CD4-positive, alpha-beta T cell treated with Interleukin-6 at 100 ng/mL for 8 hours (primary cell): ENCODE measurements at places on chromosomes 1 and 21.

DNA sequence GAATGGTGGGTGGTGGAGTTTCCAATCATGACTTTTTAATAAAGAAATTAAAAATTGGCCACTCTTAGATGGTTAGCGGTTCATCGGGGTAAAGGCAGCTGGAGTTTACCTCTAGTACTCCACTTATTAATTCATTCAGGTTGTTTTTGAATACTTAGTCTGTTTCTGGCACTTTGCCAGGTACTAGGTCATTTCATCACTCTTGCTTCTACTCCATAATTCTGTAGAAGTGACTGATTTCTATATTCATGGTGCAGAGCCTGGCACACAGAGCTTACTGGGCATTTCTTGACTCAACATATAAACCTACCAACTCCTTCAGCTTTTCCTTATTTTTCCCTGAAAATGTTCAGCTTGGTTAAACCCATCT lies 31.5 kb downstream of the FOXD2 start:
- DNase-seq, result no peak

GRCh38 chr1:203937678-203938330 lies 76.4 kb downstream of the SNRPE start:
- no peak for DNase-seq

DNA sequence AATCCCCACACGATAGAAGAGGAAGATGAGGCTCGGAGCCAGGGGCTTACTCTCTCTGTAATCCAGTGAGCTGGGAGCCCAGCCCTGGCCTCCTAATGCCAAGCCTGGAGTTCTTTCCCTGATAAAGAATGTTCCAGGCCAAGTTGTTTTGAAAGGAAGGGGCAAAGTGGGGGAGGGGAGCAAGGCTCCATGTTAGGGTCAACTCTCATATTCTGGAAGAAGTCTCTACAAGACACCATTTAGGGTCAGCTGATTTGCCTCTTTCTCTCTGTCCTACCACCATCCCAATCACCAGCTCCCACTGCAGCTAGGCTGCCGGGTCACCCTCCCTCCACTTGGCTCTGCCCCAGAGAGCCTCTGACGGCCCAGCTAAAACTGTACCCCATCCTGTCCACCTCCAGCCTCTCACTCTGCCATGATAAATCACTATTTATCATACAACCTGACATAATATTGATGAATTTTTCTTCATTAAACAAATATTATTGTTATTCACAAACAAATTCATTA lies 95.0 kb downstream of the GLIS1 start:
- no peak for DNase-seq

DNA sequence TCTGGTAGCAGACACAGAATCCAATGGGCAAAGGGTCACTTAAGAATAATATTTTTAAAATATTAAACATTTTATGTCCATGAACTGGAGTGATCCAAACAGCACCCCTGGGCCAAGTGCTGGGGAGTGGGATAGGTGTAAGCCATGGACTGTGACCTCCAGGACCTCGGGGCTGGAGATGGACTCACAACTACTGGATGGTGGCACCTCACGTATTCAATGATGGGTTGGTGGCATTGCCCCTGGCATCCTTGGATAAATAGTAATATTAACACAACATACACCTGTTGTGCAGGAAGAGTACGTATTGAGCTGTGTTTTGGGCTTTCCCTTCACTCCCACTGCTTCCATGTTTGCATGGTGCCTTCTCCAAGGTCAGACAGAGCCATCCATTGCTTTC lies 39.3 kb upstream of the TENT5C start:
- DNase-seq, result no peak

GRCh38 chr1:53738205-53739108 lies 507 bp downstream of the GLIS1 start:
- DNase-seq, result no peak
